Activated T-helper 2 cell treated with anti-CD3 and anti-CD28 coated beads, Interferon-gamma antibody, Interleukin-2, Interleukin-4, amounts not matched to agents 10 μg/mL and 5 μg/mL and 100 μg/mL, durations not matched to agents 14 hours and 24 hours and 36 hours (primary cell): ENCODE measurements at places on chromosomes 16 and 17. TPM values are rescaled to one million over a fixed set of nuclear protein-coding genes. Genes with fewer than 3 reads are reported as not detected.

Gene SP6
- 0.09 and 0.14 TPM in 2 replicates for total RNA-seq

- peaks cover 27% of the 10 kb centered on the region for H3K4me1 ChIP-seq
- no peaks in the 10 kb centered on the region for H3K27me3 ChIP-seq
- DNase-seq = no peak
- H3K27ac ChIP-seq = peak within 1 kb of the TSS; percentile 40
- H3K36me3 ChIP-seq = no peaks in the 10 kb centered on the region
Measured at GRCh38 chr16:68235887-68236136, at the start of gene ESRP2. Gene ESRP2, minus strand, starts transcription at chr16:68236127. Its CDS starts 82 bp downstream, at chr16:68236045.

DNA sequence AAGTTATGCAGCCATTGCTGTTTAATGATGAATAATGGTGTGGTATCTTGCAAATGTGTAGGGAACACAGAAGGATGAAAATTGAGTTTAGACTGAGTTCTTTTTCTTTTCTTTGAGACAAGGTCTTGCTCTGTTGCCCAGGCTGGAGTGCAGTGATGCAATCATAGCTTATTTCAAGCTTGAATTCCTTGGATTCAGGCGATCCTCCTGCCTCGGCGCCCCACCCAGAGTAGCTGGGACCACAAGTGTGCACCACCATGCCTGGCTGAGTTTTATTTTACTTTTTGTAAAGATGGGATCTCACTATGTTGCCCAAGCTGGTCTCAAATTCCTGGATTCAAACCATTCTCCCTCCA is 74.6 kb upstream of the TBC1D3K start:
- no peak for DNase-seq
- no peak overlapping the region for H3K4me3 ChIP-seq
- H3K27ac ChIP-seq = no peak overlapping the region
- H3K27me3 ChIP-seq = peaks cover 4% of the 10 kb centered on the region
- peaks cover 34% of the 10 kb centered on the region for H3K4me1 ChIP-seq

GRCh38 chr16:77462894-77463293 is 28.1 kb upstream of the ADAMTS18 start:
- no peaks in the 10 kb centered on the region for H3K4me1 ChIP-seq
- no peaks in the 10 kb centered on the region for H3K36me3 ChIP-seq
- H3K27ac ChIP-seq = no peak overlapping the region
- H3K27me3 ChIP-seq = peaks cover 2% of the 10 kb centered on the region
- no peak for DNase-seq
- H3K4me3 ChIP-seq = no peak overlapping the region

GRCh38 chr17:70848785-70849184 is 679.5 kb downstream of the KCNJ2 start:
- H3K27ac ChIP-seq = no peak overlapping the region
- H3K4me1 ChIP-seq = no peaks in the 10 kb centered on the region
- H3K4me3 ChIP-seq = no peak overlapping the region
- no peaks in the 10 kb centered on the region for H3K27me3 ChIP-seq
- no peaks in the 10 kb centered on the region for H3K36me3 ChIP-seq
- no peak for DNase-seq

- H3K4me3 ChIP-seq = no peak overlapping the region
- DNase-seq = no peak
- H3K27ac ChIP-seq = no peak overlapping the region
- H3K27me3 ChIP-seq = peaks cover 63% of the 10 kb centered on the region
Measured at GRCh38 chr17:62715882-62716390, 88.5 kb downstream of the MRC2 start.

GRCh38 chr16:89847051-89847939 is 19.0 kb downstream of the SPIRE2 start:
- H3K4me3 ChIP-seq = no peak overlapping the region
- H3K4me1 ChIP-seq = peaks cover 4% of the 10 kb centered on the region
- no peaks in the 10 kb centered on the region for H3K36me3 ChIP-seq
- peaks cover 2% of the 10 kb centered on the region for H3K27me3 ChIP-seq
- no peak overlapping the region for H3K27ac ChIP-seq

Gene ZNRF1
- total RNA-seq = 34.8 and 36.6 TPM in 2 replicates

- no peaks in the 10 kb centered on the region for H3K27me3 ChIP-seq
- H3K4me1 ChIP-seq = peaks cover 22% of the 10 kb centered on the region
- H3K4me3 ChIP-seq = no peak overlapping the region
- peaks cover 17% of the 10 kb centered on the region for H3K36me3 ChIP-seq
Measured at GRCh38 chr16:74585846-74586443, 21.0 kb downstream of the GLG1 start.

DNA sequence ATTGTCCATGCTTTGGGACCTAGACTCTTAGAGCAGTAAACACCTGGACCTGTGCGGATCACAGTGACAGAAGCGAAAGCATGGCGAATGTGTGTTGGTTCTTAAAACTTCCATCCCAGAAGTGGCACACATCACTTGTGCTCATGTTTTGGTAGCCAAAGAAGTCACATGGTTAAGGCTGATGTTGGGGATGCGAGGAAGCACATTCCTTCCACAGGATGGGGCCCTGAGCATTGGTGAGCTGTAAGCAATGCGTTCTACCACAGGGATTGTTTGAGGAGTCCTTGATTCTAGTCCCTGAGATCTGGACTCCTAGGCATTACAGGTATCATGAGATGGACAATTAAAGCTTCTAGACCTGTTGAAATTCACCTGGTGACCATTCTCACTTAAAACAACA is 375.9 kb downstream of the UTP18 start:
- no peaks in the 10 kb centered on the region for H3K4me1 ChIP-seq
- no peaks in the 10 kb centered on the region for H3K36me3 ChIP-seq
- H3K27ac ChIP-seq = no peak overlapping the region
- peaks cover 9% of the 10 kb centered on the region for H3K27me3 ChIP-seq

- DNase-seq = no peak
- no peak overlapping the region for H3K27ac ChIP-seq
- no peak overlapping the region for H3K4me3 ChIP-seq
- peaks cover 19% of the 10 kb centered on the region for H3K27me3 ChIP-seq
- no peaks in the 10 kb centered on the region for H3K36me3 ChIP-seq
- H3K4me1 ChIP-seq = peaks cover 4% of the 10 kb centered on the region
Measured at GRCh38 chr16:82059161-82059982, 24.3 kb downstream of the HSD17B2 start.

DNA sequence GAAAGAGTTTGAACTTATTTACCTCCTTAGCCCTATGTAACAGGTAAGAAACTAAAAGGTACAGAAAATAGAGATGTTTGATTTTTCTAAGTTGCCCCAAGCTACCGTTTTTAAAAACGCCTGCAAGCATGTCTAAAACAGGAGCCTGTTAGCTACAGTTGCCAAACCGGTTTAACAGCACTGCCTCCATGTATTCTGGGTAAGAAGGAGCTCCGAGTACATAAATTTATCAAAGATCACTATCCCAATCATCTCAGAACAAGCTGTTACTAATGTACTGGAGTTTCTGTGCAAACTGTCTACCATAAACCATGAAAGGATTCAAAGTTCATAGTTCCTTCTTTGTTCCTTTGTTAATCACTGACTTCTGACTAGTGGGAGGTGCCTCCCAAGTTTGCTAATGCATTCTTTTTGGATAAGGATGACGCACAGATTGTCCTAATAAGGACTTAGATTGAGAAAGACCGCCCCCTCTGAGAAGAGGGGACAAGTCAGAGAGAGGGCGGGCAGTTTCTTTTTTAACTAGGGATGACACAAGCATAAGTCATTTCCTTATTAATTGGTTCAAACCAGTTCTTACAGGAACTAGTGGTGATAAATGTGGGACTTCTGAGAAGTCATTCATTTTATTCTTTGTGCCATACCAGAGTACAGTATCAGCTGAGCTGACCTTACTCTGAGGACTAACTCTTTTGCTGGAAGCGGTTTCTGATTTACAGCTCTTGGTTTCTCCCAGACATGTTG is 55.3 kb downstream of the TUBD1 start:
- H3K4me3 ChIP-seq = peak overlapping the region; percentile 98
- H3K4me1 ChIP-seq = peaks cover 31% of the 10 kb centered on the region
- H3K27me3 ChIP-seq = peaks cover 4% of the 10 kb centered on the region

Gene PLLP
- 0.30 and 0.34 TPM in 2 replicates for total RNA-seq

DNA sequence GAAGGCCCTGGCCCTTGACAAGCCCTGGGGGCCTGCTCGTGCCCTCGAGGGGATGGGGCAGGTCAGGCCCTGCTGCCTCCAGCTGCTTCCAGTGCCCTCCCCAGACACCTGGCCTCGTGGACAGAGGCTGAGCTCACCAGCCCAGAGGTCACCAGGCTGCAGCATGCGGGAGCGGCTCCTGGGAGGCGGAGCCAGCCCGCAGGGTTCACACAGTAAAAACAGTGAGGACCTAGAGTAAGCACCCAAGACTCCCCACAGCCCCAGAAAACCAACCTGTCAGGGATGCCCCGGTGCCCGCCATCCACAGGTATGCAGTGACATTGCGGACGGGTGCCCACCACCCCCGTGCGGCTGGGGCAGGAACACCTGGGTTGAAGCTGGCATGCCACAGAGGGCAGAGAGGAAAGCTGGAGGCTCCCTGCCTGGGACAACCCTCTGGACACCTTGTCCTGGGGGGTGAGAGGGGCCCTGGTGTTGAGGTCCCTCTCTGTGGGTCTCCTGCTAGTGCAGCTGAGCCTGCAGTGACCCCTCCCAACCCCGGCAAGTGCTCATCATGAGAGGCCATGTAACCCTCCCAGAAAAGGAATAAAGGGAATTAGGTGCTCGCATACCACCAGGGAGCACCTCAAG is 62.1 kb downstream of the LMF1 start:
- DNase-seq = no peak
- H3K27me3 ChIP-seq = no peaks in the 10 kb centered on the region
- H3K27ac ChIP-seq = no peak overlapping the region
- no peak overlapping the region for H3K4me3 ChIP-seq
- H3K36me3 ChIP-seq = peaks cover 36% of the 10 kb centered on the region

DNA sequence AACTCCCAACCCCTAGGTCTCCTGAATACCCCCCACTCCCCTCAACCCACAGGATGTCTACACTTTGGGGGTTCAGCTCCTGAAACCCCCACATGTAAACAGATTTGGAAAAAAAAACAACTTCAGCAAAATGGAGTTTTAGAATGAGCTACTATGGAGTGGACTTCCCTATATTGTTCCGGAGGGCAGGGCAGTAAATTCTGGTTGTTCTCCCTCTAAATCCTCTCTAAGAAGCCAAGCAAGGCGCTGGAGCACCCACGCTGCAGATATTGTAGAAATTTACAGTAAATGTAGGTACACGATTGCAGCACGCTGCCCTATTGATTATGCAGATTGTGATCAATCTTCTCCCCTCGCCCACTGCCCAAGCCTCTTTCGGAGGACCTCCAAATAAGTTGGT is 8.5 kb upstream of the ZFHX3 start:
- H3K27me3 ChIP-seq = peaks cover 61% of the 10 kb centered on the region
- DNase-seq = no peak
- no peak overlapping the region for H3K4me3 ChIP-seq
- peaks cover 3% of the 10 kb centered on the region for H3K36me3 ChIP-seq
- H3K27ac ChIP-seq = no peak overlapping the region

- H3K36me3 ChIP-seq = no peaks in the 10 kb centered on the region
- no peak for DNase-seq
- H3K27ac ChIP-seq = no peak overlapping the region
- no peaks in the 10 kb centered on the region for H3K4me1 ChIP-seq
- H3K27me3 ChIP-seq = no peaks in the 10 kb centered on the region
- H3K4me3 ChIP-seq = no peak overlapping the region
Measured at GRCh38 chr16:83397601-83398291, 410.0 kb upstream of the HSBP1 start.

GRCh38 chr17:38735161-38735997 is 5.2 kb downstream of the CISD3 start:
- H3K27ac ChIP-seq = no peak overlapping the region
- no peak overlapping the region for H3K4me3 ChIP-seq
- peak; percentile 56 for DNase-seq
- H3K4me1 ChIP-seq = peaks cover 36% of the 10 kb centered on the region

DNA sequence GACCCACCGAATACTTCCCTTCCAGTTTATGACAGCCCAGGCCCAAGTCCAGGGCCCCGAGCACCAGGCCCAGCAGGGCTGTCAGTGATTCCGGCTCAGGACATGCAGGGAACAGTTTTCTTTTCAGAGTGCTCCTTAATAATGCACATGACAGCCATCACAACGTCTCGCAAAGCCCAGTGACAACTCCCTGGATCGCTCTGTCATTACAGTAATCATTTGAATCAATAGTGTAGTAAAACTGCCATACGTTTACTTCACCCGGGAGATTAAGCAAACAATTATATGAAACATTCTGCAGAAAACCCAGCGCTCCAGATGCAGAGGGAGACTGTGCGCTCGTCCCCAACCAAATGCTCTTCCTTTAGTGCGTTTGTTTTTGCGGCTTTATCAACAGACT is 162.6 kb upstream of the CDH13 start:
- H3K36me3 ChIP-seq = no peaks in the 10 kb centered on the region
- no peak overlapping the region for H3K4me3 ChIP-seq

- DNase-seq = peak; percentile 62
- H3K27ac ChIP-seq = peak overlapping the region; percentile 81
- peaks cover 28% of the 10 kb centered on the region for H3K4me1 ChIP-seq
- H3K36me3 ChIP-seq = peaks cover 24% of the 10 kb centered on the region
Measured at GRCh38 chr16:67546761-67547422, 15.4 kb upstream of the CTCF start.

GRCh38 chr17:36727577-36727976 is 126.2 kb downstream of the MRM1 start:
- no peaks in the 10 kb centered on the region for H3K36me3 ChIP-seq
- peak overlapping the region; percentile 65 for H3K4me3 ChIP-seq
- DNase-seq = no peak
- peaks cover 57% of the 10 kb centered on the region for H3K4me1 ChIP-seq

- no peaks in the 10 kb centered on the region for H3K27me3 ChIP-seq
- peak; percentile 77 for DNase-seq
- peak overlapping the region; percentile 92 for H3K27ac ChIP-seq
Measured at GRCh38 chr17:7237761-7238419, 1.4 kb downstream of the PHF23 start.

- H3K4me1 ChIP-seq = peaks cover 15% of the 10 kb centered on the region
- H3K27me3 ChIP-seq = no peaks in the 10 kb centered on the region
- no peak overlapping the region for H3K4me3 ChIP-seq
- H3K36me3 ChIP-seq = peaks cover 51% of the 10 kb centered on the region
- no peak overlapping the region for H3K27ac ChIP-seq
Measured at GRCh38 chr17:66717641-66718058, 117.3 kb upstream of the CACNG5 start.

DNA sequence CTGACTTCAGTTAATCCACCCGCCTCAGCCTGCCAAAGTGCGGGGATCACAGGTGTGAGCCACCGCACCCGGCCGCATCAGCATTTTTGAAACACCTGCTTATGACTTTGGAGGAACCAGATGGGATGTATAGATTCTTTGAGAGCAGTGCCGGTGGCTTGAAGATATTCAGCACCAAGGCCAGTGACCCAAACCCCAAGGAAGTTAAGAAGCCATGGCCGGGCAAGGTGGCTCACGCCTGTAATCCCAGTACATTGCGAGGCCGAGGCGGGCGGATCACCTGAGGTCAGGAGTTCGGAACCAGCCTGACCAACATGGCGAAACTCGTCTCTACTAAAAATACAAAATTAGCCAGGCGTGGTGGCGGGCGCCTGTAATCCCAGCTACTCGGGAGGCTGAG is 43.9 kb downstream of the TRARG1 start:
- H3K27me3 ChIP-seq = peaks cover 5% of the 10 kb centered on the region

Gene ZPBP2
- not detected in 2 replicates for total RNA-seq

Gene KRTAP2-2
- total RNA-seq = not detected in 2 replicates

- no peak for DNase-seq
- H3K36me3 ChIP-seq = no peaks in the 10 kb centered on the region
- H3K4me1 ChIP-seq = peaks cover 14% of the 10 kb centered on the region
- no peak overlapping the region for H3K27ac ChIP-seq
Measured at GRCh38 chr17:43573579-43574321, 27.6 kb upstream of the ETV4 start.

GRCh38 chr16:54072237-54072636 is 214.3 kb downstream of the IRX3 start:
- no peaks in the 10 kb centered on the region for H3K36me3 ChIP-seq
- H3K4me3 ChIP-seq = no peak overlapping the region
- H3K27me3 ChIP-seq = no peaks in the 10 kb centered on the region
- DNase-seq = no peak

Gene SLC52A1
- 0.14 TPM in 2 replicates for total RNA-seq

- peaks cover 4% of the 10 kb centered on the region for H3K36me3 ChIP-seq
- peak overlapping the region; percentile 95 for H3K27ac ChIP-seq
- H3K4me3 ChIP-seq = no peak overlapping the region
Measured at GRCh38 chr16:79076047-79076767, 524.3 kb downstream of the MAF start.
